NCI-H2107 (cell line): ENCODE measurements at places on chromosomes 12 and 14.

GRCh38 chr14:83017296-83017695 is 1483.6 kb upstream of the SEL1L start:
- DNase-seq = no peak

GRCh38 chr14:64703395-64704142 is 655 bp upstream of the PLEKHG3 start:
- DNase-seq = no peak

DNA sequence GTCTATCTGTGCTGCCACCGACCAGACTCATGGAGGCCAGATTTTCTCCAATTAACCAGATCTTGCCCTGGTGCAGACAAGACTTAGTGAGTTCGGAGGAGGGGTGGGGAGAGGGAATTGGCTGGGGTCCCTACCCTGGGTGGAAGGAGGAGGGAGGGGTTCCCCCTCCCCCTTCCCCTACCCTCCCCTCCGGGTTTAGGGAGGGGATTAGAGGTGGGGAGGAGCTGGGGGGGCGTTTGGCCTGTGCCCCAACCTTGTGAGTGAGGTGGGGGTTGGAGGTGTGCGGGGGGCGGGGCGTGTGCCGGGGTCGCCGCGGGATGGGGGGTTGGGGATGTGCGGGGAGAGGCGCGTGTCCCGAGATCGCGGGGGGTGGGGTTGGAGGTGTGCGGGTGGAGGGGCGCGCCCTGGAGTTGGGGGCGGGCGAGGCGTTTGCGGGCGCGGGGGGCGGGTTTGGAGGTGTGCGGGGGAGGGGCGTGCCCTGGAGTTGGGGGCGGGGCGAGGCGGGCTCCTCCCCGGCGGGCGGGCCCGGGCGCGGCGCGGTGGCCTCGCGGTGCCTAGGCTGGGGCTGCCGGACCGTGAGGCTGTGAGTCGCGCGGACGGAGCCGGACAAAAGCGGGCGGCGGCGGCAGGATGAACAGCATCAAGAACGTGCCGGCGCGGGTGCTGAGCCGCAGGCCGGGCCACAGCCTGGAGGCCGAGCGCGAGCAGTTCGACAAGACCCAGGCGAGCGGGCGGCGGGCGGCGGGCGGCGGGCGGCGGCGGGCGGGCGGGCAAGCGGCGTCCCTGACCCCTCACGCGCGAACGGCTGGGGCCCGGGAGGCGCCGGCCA is at the start of gene HIP1R:
Gene HIP1R (plus strand): TSS at position 537 of the 829 bp plus-strand sequence. CDS start 94 bp downstream, at position 631.
- DNase-seq = no peak

DNA sequence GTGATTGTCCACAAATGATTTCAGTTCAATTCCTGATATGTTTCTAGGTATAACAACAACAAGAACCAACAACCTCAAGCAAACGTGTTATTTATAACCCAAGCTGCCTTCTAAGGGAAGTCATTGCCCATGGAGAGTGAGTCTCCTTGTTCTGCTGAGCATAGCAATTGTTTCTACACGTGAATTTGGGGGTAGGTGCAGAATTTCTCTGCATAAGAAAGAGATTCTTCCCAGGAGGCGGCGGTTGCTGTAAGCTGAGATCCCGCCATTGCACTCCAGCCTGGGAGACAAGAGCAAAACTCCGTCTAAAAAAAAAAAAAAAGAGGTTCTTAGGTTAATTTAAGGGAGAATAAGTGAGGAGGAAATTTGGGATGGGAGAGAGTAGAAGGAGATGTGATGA is 226.5 kb upstream of the PELI2 start:
- DNase-seq = no peak

- DNase-seq = no peak
These were observed 155.7 kb upstream of the GSC start for GRCh38 chr14:94925416-94926173.

- DNase-seq = no peak
These were observed 115.9 kb downstream of the MED13L start for GRCh38 chr12:116161588-116161987.

- no peak for DNase-seq
These were observed 252.3 kb downstream of the KTN1 start for GRCh38 chr14:55832122-55832911.

- no peak for DNase-seq
These were observed 96.7 kb downstream of the TRHDE start for GRCh38 chr12:72368719-72369422.

GRCh38 chr12:130743606-130744005 is 27.5 kb upstream of the RIMBP2 start:
- no peak for DNase-seq

- peak; percentile 33 for DNase-seq
These were observed at the start of gene VDR for GRCh38 chr12:47904713-47905709. Gene VDR (minus strand): TSS chr12:47904994. CDS start chr12:47879113, 25,881 bp downstream.
